ENCODE measurements at places on chromosomes 5 and 9.

DNA sequence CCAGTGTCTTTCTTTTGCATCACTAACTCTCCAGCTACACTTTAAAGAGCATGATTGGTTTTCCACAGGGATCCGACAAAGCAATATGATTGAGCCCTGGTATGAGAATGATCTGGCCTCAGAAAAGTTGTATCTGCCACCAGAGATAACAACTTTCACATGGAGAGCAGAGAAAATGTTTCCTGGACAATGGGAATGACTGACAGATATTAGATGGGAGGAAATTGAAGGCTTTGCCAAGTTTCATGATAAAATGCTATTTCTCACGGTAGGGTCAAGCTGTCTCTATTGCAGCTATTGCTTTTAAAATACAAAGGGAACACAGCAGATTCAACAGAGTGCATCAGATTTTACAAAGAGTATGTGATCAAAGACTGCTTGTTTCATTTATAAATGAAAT lies 56.4 kb upstream of the GLIS3 start:
- no peak for DNase-seq

DNA sequence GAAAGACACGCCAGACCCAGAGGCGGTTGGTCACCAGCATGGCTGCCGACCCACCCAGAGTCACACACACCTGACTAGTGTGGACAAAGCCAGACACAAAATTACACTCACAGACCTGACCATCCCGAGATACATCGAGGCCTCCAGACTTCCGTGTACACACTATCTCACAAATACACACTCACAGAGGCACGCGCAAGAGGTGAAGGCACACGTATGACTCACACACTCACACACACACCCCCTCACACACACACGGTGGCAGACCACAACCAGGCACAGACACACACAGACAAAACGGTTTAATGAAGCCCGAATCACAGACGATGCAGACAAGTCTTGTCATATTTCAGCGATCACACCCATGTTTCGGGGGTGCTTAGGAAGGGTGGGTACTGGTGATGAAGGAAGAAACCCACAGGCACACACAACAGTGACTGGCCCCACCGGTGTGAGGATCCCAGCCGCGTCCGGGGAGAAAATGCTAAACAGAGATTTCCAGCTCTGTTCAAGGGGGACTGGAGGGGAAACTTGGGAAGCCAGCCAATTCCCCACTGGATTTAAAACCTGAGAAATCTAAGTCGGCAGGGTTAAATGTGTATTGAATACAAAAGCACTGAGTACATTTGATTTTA lies 51.3 kb downstream of the CRB2 start:
- no peak for DNase-seq

DNA sequence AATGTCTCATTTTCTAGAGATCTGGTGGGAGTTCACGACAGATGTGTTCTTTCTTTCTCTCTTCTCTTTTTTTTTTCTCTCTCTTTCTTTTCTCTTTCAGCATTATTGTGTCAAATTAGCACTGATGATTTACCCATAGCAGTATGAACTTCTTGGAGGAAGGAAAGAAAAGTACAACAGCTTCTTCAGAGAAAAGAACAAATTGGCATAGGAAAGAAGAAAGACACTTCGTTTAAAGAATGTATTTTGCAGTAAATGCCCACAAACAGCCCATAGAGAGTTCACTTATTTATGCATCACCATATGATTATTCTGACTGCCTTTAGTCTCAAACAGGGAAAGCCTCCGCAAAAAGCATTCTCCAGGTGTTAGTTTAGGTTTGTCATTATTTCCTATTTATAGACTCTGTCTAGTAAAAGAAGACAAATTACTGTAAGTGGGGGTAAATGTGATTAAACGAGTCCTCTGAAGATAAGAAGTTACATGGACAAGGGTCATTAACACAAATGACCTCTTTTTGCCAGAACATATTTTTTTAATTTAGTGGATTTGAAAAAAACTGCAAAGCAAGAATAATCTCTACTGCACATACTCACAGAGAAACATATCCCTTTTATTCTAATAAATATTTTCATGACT lies 68.0 kb downstream of the POU5F2 start:
- no peak for DNase-seq

- no peak for DNase-seq
Observed at GRCh38 chr5:172820046-172820767, 13.8 kb upstream of the ERGIC1 start.

- DNase-seq: no peak
Observed at GRCh38 chr9:104094534-104095015, 466 bp downstream of the SMC2 start.

GRCh38 chr9:70392189-70392588 lies 22.3 kb downstream of the KLF9 start:
- no peak for DNase-seq

GRCh38 chr5:148796936-148797335 lies 29.5 kb upstream of the ADRB2 start:
- DNase-seq: no peak

DNA sequence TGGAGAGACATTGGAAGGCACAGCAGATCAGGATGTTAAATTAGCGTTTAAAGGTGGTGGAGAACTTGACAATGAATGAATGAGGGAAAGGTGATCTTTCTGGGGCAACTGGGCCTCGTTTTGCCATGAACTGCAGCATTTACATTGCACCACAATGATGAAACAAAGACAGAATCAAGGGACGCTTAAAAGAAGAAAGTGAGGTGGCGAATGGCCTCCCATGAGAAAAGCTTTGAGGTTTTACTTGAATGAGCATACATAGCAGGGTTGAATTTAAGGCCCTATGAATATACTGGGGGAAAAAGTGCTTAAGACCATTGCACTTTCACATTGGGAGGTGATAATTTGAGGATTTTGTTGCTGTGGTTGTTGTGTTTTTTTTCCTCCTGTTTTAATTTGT lies 476.4 kb downstream of the ISL1 start:
- no peak for DNase-seq

Data from AG09309 (cell line).